T follicular helper cell (primary cell): ENCODE measurements at places on chromosomes 2 and 18.

DNA sequence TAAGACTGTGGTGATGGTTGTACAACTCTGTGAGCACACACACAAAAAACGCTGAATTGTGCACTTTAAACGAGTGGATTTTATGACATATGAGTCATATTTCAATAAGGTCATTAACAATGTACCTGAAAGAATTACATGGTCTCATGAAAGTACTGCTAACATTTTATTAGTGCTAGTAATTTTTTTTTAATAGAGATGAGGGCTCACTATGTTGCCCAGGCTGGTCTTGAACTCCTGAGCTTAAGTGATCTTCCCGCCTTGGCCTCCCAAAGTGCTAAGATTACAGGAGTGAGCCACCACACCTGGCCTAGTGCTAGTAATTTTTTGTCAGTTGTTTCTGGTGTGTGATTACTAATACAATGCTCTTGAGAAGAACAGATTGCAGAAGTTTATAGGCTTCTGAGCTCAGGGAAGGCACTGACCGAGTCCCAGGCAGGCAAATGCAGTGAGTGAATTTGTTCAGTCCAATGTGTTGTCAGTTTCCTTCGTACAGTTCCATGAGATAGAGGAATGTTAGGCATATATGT is 177.0 kb downstream of the TGIF1 start:
- DNase-seq, result no peak

GRCh38 chr2:235609746-235610145 is 115.9 kb downstream of the AGAP1 start:
- DNase-seq, result no peak

DNA sequence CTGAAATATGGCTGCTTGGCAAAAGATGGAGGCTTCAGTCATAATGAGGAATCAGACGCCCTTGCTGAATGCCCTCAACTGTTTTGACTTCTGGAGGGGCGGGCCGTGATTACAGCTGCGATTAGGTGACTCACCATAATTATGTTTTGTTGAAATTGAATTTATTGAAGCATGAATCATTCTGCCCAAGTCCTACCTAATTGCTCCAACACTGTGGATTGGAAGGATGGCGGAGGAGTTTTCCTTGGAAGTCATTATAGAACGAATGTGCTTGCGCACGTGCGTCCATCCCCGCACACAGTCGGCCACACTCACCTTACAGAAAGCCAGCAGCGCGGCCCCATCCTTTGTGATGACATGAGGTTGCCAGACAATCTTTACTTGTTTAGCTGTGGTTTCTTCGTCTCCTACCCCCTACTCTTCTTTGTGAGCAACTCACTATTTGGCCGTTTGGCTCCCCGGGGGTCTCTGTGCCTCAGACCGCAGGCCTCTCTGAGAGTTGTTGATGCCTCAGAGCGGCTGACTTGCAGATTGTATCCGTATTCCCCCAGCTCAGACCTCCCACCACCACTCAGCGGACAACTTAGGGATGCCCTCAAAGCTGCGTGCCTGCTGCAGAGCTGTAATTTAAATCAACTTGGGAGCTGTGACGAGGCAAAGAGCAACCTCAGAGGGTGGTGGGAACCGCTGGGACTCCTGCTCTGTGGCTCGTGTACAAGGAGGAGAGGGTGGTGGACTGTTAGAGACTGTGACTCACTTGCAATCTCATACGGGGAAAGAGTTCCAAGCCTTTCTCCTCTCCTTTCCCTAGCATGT is 513.4 kb downstream of the TNS1 start:
- no peak for DNase-seq

DNA sequence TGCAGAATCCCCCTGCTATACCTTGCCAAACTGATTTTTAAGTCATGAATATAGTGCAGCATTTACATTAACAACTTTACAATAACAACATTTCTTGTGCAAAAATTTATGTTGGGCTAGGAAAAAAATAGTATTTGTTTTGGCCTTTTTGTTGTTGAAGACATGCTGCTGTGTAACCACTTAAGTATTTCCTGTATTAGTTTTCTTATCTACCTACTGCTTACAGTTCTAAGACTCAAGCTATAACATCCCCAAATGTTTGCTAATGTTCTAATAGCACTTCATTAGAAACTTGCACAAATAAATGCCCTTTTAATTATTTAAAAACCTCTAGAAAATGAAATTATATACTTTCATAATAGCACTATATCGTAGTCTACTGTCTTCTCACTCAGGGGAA is 154.3 kb upstream of the DOCK10 start:
- DNase-seq, result no peak

- DNase-seq, result no peak
Observed at GRCh38 chr2:70005752-70006446, 44.5 kb upstream of the ASPRV1 start.

- no peak for DNase-seq
Observed at GRCh38 chr2:86225581-86225980, 26.3 kb downstream of the MRPL35 start.

- DNase-seq, result no peak
Observed at GRCh38 chr2:10548626-10549025, 100.5 kb upstream of the ODC1 start.

DNA sequence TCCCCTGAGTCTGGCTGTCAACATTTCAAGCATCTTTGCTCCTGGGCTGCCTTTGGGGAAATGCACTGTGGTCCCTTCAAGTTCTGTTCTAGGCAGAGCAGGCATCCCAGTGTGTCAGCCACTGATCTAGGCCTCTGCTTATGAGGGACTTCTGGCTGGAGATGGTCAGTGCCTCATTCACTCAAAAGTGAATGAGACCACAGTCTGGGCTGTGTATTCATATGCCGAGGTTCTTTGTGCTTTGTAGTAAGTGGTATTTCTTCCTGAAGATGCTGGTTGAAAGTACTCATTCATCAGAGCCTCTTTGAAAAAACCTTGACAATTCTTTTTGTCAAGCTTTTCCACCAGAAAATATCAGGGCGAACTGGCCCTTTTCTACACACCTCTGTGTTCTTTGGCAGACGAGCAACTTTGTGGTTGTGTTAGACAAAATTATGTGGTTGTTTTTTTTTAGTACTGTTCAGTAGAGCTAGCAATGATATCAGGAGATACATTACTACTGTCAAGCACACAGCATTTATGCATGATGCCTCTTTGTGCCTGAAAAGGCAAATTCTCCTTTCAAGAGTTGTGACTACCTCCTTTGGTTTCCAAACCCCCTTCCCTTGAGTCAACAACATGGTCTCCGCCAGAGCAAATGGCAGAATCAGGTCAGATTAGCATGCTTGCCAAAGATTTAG is 510.9 kb upstream of the NRP2 start:
- no peak for DNase-seq

GRCh38 chr2:96315400-96316071 is 9.6 kb upstream of the ITPRIPL1 start:
- DNase-seq, result no peak

DNA sequence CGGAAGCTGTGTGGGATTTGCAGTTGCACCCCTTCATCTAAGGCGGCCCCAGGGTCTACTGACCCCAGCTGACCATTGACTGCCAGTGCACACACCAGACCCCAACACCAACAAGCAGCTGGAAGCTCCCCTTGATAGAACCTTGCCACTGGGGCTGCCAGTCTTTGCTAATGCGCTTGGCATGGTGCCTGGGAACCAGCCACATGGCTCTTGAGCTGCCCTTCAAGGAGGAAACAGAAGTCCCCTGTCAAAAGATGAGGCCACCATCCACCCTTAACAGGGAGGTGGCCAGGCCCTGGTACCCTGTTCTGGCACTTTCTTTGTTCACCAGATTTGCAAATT is 8.6 kb downstream of the ALPI start:
- no peak for DNase-seq

DNA sequence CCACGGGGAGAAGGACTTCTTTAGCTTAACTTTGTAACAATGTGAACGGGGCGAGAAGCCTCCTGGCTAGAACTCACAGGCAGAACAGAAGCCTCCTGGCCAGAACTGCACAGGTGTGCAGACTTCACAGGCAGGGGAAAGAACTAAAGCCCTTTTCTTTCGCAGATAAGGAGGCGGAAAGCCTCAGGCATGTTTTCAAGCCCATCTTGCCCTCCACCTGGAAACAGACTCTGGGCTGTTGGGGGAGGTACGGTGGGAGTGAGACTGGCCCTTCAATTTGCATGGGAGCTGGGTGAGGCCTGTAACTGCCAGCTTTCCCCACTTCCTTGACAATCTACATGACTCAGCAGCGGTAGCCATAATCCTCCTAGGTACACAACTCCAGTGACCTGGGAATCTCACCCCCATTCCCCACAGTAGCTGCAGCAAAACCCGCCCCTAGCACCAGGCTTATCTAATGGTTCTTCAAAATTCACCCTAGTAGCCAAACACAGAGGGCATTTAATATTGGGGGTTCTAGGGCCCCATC is 22.9 kb upstream of the ABCA12 start:
- no peak for DNase-seq

- DNase-seq, result no peak
Observed at GRCh38 chr2:133352719-133353118, 215.5 kb downstream of the NCKAP5 start.

DNA sequence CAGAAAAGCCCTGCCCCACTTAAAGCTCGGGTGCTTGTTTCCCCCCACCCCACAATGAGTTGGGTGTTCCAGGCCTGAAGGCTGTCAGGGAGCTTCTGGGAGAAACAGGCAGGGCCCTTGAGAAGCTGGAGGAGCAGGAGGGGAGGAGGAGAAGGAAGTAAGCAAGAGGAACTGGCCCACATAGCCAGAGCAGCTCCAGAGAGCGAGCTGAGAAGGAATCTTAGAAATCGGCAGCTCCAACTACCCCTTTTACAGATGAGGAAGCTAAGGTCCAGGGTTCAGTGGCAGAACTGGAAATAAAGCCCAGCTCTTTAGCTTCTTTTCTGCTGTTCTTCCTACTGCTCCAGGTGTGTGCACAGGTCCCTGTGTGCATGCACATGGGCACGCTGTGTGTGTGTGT is 12.7 kb upstream of the KCNK3 start:
- no peak for DNase-seq

GRCh38 chr2:16080071-16080470 is 139.7 kb downstream of the MYCN start:
- no peak for DNase-seq

GRCh38 chr2:101047774-101048173 is 45.7 kb downstream of the RPL31 start:
- DNase-seq, result no peak

GRCh38 chr18:12246849-12247808 is 7.0 kb upstream of the CIDEA start:
- no peak for DNase-seq

- no peak for DNase-seq
Observed at GRCh38 chr2:109473616-109474318, 140.0 kb downstream of the SEPTIN10 start.

DNA sequence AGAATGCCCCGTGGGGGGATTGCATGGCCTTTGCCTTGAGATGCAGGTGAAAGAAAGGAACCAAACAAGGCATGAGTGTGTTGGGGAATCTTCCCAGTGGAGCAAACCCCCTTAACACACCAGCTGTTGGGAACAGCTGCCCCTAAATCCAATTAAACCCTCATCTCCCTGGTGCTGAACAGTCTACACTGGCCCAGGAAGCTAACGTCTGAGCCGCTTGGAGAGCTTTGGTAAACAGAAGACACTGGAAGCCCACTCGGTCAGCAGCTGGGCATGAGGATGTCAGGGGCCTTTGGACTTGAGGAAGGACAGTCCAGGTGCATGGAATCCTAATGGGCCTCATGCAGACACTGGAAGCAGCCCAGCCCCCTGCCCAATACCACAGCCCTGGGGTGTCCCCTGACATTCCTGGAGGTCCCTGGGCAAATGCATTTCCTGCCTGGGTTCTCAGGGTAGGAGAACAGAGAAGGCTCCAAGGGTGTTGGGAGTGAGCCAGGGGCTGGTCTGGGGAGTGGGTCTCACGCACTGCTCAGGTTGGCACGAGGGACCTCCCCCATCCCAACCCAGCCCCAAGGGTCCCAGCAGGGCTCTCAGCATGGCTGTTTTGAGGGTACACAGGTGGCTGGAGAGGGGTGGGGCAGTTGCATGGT is 37.7 kb downstream of the GBX2 start:
- no peak for DNase-seq

- DNase-seq, result no peak
Observed at GRCh38 chr2:168561991-168562390, 105.9 kb downstream of the CERS6 start.

DNA sequence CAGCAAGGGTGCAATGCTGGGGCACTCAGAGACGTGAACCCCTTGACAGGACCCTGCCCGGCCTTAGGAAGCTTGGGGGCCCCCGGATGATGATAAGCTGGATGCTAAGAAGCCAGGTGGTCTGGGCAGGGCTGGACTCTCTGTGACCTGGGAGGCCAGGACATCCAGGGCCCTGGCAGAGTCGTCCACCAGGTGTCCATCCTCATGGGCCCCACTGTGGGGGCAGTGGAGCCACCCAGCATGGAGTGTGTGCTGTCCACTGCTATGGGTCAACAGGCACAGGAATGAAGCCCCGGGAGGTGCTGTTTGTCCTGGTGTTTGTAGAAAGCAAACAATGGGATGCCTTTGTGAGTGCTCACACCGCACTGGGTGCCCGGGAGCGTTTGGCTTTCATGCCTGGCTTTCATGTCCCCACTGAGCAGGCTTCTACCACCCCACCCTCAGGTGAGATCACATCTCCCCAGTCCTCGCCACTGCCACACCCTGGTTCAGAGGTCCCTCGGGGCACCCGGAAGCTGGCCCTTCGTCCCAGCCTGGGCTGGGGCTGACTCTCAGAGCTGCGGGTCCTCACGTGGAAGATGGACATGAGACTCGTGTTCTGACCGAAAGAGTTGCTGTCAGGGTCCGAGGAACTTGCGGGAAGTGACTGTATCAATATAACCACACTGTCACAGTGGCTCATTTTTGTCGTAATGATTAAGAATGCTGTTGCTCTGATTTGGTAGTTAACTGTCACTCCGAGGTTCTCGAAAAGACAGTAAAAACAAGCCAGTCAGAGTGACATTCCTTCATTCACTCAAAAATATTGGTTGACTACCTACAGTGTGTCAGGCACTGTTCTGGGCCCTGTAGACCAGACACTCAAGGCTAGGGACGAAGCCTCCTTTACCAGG is 53.3 kb downstream of the INHBB start:
- no peak for DNase-seq

DNA sequence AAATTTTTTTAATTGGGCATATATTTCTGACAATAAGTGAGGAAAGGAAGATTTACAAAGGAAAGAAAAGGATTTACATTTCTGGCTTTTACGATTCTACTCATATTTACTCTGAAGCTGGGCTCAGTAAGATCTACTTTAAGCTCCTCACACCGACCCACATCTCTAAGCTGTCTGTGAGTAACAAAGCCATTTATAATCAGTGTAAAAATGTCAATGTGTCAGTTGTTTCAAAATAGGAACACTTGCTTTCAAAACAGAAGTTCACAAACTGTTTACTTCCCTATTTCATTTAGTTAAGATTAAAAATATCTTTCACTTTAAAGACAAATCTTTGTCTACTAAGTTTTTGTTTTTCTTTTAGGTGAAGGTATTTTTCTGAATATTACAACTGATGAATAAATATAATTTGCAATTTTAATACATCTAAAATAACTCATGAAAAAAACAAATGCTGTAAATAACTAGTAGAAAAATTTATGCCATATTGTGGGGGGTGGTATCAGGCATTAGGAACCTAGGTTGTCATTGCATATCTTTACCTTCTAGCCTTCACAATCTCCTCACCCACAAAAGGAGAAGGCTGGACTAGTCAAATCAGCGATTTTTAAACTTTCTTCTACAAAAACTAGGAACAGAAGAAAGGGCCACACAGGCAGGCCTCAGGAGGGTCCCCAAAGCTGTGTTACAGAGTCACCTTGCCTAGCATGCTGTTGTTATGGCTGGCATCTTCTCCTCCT is 64.5 kb downstream of the TMEM131 start:
- DNase-seq, result no peak

- no peak for DNase-seq
Observed at GRCh38 chr2:59463426-59463825, 1090.0 kb downstream of the BCL11A start.
